ENCODE measurements at places on chromosomes 16 and 17. TPM values are rescaled to one million over a fixed set of nuclear protein-coding genes. Genes with fewer than 3 reads are reported as not detected.

Gene FLYWCH1
- 117 TPM for total RNA-seq

Gene TNFRSF12A
- total RNA-seq, result 2.5 TPM

Gene KRTAP9-4
- not detected for total RNA-seq

Gene ADORA2B
- not detected for total RNA-seq

Gene TBC1D3D
- total RNA-seq, result 2.7 TPM

Gene OR1A1
- not detected for total RNA-seq

Gene OR2C1
- 0.51 TPM for total RNA-seq

DNA sequence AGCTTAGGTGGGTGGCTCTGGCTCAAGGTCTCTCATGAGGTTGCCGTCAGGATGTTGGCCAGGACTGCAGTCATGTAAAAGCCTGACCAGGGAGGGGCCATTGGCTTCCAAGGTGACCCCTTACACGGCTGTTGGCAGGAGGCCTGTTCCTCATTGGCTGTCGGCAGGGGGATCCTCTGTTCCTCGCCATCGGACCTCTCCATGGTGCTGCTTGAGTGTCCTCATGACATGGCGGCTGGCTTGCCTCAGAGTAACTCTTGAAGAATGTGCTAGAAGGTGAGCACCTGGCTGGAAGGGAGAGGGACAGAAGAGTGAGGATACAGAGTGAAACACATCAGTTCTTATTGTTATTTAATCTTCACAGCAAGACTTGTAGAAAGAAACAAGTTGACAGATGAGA is 4.7 kb upstream of the RPRML start:
- no peak for DNase-seq

DNA sequence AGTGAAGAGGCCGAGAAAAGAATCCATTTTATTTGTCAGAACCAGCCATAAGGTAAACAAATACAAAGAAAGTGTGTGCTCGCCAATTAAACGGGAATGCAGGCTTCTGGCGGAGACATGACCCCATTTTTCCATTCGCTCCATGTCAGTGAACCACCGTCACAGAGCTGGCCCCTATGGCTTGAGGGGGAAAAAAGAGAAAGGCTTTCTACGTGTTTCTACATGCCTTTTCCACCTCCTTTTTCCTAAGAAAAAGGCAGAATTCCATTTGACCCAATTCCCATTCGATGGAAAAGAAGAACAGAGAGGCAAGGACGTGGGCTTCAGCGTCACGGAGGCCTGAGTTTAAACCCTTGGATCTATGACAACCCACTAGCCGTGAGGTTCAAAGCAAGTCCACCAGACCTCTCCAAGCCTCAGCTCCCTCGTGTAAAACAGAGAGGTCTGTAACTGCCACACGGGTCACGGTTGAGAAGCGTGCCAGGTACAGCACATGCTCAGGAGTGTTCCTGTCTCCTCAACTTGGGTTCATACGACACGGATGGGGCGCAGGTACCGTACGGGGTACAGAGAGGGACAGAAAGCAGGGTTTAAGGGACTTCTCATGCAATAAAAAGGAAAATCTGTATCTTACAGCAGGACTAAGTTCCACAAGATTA is 91.9 kb downstream of the NXN start:
- no peak for DNase-seq

DNA sequence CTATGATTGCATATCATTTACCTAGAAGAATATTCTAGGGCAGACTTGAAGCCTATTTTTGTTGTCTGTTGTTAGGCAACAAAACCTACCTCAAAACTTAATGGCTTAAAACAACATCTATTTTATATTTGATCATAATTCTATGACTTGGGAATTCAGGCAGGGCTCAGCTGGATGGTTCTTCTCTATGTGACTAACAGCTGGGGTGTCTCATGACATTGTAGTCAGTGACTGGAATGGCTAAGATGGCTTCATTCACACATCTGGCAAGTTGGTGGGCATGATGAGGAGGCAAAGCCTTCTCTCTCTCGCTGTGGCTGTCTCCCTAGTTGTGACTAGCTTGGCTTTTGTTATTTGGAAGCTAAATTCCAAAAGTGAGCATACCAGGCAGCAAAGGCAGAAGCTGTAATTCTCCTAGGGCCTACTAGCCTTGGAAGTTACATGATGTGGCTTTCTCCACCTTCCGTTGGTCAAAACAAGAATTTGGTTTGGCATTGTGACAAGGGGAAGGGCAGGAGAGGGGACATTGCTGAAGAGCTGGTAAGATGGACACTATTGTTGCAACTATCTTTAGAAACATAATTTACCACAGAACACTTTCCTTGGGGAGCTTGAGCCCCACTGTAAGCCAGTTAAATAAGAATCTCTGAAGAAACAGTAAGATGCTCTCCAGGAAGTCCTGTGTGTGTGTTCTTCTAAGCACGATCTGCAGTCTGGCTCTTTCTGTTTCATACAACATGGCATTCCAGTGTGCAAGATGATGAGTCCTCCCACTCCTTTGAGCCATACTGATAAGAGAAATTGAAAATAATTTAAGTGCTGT is 39.4 kb downstream of the ZNRF1 start:
- no peak for DNase-seq

- DNase-seq, result no peak
Observed at GRCh38 chr17:10803830-10804475, at the start of gene TMEM238L. TSS of gene TMEM238L (minus strand) at chr17:10804099. CDS start at chr17:10803963, 136 bp downstream.

DNA sequence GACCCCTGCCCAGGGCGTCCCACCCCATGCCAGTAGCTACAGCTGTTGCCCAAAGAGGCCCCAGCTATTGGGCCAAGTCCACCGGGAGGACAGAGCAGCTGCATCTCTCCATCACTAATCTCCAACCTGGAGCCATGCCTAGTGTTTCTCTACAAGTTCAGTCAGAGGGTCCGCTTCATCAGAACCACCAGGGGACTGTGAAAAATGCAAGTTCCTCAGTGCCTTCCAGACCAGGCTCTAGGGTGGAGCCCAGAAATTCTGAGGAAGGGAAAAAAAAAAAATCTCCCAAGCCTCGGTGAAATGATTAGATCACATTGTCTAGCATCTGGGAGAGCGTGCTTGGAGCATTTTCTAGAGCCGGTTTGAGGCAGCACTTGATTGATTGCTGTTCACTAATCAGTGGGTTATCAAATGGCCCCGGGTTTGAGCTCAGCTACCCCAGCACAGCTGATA is 22.4 kb upstream of the HERPUD1 start:
- no peak for DNase-seq

- DNase-seq, result no peak
Observed at GRCh38 chr16:12826559-12826958, 22.9 kb upstream of the CPPED1 start.

GRCh38 chr17:80981929-80982425 is 9.7 kb upstream of the CHMP6 start:
- DNase-seq, result no peak

DNA sequence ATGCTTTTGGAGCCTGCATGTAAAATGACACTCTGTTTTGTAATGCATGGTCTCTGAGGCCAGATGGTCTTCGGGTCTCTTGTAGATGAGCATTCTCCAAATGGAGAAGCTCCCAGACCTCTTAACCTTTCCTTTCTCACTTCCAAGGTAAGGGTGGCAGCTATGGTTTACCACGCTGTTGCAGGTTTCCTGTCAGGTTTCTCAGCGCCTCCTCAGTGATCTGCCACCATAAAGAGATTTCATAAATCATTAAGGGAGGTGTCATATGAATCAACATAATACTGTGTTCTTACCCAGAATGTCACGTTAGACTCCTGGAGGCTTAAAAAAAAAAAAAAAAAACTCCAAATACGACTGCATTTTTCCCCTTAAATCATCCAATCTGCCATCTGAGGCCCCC is 787.4 kb upstream of the EEF2KMT start:
- DNase-seq, result no peak

GRCh38 chr17:75706042-75706728 is 15.1 kb upstream of the ITGB4 start:
- no peak for DNase-seq

DNA sequence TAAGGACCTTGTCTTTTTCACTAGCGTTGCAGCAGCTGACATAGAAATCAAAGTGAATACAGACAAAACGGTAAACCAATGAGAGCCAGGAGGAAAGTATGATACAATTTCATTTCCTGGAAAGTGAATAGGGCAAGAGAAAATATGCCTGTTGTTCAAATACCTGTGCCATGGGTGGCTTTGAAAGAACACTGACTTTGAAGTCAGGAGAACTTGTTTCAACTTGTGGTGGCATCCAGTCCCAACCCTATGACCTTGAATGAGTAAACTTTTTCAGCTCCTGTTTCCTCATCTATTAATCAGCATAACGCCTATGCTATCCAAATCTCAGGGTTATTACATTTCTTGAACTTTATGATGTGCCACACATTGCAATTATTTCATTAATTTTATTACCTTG is 173.7 kb upstream of the HS3ST3A1 start:
- DNase-seq, result no peak

GRCh38 chr17:80990921-80991644 is 558 bp upstream of the CHMP6 start:
- DNase-seq, result no peak

DNA sequence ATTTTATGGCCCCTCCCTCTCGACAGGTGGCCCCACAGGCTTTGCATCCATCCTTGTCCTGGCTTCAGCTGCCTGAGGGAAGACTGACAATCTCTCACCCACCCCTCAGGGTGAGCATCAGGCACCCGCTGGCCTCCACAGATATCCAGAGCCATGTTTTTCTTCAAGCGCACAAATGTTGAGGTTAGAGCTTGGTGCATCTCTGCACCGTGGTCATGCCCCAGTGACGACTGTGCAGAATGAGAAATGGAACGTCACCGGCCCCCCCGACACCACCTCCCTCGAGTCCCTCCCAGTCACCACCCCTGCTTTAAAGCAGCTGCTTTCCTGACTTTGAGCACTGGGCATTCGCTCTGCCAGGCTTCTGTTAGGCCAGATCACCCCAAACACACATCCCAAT is 19.8 kb upstream of the TIMP2 start:
- DNase-seq, result no peak

DNA sequence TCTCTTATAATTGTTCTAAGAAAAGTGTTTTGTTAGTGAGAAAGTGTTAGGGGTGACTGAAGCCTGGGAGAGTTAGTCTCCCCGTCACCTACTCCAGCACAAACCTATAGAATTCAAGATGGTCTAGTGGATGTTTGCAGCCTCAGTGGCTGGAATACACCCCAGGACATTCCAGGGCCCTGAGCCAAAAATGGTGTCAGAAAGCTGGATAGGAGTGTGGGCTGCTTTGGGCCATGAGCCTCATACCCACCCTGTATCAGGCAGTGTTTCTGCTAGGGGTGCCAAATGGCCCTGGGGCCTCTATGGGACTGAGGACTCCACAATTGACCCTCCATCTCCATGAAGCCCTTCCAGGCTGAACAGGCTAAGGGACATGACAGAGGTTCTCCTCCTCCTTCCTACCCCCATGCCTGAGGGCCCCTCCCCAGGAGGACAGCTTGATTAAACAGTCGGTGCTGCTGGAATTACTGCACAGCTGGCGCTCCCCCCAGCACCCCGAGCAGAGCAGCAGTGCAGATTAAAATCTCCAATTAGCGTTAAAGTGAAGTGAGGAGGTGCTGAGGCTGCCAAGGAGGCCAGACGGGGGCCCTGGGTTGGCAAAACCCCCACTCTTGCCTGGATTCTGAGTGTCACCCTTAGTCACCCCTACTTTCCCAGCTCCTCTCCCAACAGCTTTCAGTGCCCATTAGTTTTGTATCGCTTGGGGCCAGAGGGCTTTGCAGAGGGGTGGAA is 59.1 kb downstream of the NEUROD2 start:
- DNase-seq, result no peak

- no peak for DNase-seq
Observed at GRCh38 chr17:5962371-5962770, 107.8 kb upstream of the WSCD1 start.

DNA sequence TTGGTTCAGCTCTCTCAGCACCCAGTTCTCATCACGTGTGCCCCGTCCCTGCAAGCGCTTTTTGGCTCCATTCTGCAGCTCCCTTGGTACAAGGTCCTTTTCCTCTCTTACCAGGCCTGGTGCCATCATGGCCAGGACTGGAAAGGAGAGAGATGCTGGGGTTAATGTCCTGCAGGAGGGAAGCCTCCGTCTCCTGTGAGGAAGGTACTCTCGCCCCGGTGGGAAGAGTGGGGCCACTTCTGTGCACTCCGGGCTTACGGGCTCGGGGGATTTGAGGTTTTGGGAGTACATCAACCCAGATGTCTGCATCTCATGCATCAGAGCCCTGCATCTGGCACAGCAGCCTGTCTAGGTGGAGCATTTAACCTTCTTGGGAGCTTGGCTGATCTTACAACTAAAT is 10.1 kb downstream of the CTRB2 start:
- no peak for DNase-seq

DNA sequence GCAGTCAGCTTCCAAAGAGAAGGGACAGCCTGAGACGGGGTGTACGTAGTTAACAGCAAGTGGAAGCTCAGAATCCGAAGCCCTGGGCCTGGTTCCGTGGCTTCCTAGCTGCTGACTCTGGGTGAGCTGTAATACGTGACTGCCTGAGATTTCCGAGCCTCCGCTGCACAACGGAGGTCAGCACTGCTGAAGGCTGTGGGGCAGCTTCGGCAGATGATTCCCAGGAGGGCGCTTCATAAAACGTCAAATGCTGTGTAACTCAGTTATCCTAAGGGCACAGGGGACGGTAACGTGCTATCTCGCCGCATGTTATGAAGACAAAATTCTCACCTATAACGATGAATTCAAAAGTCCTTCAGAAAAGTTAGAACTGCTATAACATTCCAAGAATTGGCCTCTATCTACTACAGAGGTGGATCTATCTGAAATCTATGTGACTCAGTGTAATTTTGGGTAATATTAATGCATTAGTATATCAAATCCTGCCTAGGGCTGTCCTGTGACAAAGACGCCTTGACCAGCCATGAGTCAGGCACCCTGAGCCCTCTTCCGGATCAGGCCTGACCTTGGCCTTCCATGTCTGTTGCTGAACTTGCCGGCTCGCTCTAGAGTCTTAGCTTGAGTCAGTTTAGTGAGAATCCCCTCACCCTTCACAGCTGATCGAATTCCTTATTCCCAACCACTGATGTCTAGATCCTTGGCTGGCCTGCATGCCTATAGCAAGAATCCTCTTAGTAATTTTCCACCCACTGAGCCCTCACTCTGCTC is 43.5 kb downstream of the MARF1 start:
- DNase-seq, result no peak

DNA sequence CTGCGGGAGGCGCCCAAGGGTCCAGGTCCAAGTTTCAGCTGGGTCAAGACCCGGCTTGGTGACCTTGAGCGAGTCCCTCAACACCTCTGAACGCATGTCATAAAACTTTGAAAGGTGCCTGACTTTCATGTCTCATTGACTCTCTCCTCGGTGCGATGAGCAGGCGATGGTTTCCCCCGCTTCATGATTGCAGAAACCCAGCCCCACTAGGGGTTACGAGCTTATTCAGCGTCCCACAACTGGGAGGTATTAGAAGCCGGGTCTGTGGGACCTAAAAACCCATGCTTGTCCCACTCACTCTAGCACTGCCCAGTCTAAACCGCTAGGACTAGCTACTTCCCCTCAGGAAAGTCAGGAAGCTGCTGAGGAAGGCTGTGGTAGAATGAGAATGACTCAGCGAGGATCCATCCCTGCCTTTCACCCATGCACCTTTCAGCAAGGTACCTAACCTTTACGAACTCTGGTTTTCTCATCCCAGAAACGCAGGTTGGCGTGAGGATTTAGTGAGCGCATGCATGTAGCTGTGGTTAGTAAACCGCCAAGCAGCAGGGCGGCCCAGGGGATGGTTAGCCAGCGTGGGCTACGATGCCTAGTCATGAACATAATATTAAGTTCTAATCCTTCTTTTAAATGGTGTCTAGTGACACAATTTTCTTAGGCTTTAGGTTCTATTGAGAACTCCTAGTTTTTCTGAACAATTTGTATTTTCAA is 26.2 kb upstream of the RFFL start:
- no peak for DNase-seq

- DNase-seq, result peak; percentile 50
Observed at GRCh38 chr17:32936894-32937500, 9.0 kb downstream of the TMEM98 start.

Measured in T-cell (primary cell).